Hematopoietic multipotent progenitor cell treated with erythropoietin and hydrocortisone succinate and interleukin-3 and kit ligand, for 6 days (in vitro differentiated cells): ENCODE measurements at places on chromosomes 5 and 9.

DNA sequence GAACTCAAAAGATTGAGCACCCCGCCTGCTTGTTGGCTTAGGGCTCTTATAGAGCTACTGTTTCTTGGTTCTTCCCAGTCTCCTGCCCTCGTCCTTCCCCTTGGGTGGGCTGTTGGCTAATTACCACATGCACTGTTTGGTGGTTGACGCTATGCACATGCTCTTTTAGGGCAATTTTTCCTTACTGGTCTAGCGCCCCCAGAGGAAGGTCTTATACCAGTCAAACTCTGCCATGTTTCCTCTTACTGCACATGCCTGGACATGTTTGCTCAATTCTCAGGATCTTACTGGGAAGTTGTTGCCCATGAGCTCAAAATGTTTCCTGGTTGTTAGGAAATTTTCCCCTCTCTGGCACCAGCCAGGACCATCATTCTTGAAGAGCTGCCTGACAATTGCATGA is 101.9 kb downstream of the SLC28A3 start:
- peak; percentile 25 for DNase-seq

- peak; percentile 31 for DNase-seq
Observed at GRCh38 chr5:143054480-143054941, 284.3 kb downstream of the ARHGAP26 start.

- DNase-seq: no peak
Observed at GRCh38 chr9:98598861-98599260, 109.9 kb downstream of the GABBR2 start.

GRCh38 chr9:27472195-27472594 is 51.9 kb upstream of the IFNK start:
- DNase-seq: no peak
